ENCODE measurements at places on chromosomes 4 and X.

DNA sequence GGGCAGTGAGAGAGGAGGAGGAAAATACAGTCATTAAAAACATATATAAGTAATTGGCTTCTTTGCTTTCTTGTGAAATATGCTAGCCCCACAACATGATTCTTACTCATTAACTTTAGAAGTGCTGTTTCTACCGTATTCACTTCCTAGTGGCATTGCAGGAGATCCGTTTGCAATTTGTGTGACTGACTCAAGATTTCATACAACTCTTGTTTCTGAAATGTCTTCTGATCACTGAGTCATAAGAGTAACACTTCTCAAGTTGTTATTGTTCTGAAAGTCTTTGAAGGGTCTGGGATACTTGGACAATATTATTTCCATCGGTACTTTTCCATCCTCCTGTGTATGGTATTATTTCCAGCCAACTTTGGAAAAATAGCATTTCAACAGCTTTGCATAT lies 310.8 kb downstream of the PACRGL start:
- DNase-seq: no peak

DNA sequence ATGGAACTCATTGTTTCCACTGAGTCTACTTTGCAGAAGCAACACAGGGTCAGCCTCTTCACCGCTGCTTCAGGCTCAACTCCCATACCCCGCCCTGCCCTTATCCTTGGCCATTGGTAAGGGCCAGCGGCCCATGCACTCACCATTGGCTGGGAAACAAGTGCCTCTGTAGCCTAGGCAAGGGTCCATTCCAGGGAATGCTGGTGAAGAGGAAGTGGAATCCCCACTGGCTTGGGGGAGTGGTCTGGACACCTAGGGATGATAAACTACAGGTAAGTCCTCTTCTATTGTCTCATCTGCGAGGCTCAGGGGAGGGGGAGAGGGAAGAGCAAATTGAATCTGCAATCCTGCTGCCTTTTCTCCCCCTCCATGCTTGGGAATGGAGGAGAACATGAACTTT lies 153.1 kb downstream of the SH3BGRL start:
- DNase-seq: no peak

DNA sequence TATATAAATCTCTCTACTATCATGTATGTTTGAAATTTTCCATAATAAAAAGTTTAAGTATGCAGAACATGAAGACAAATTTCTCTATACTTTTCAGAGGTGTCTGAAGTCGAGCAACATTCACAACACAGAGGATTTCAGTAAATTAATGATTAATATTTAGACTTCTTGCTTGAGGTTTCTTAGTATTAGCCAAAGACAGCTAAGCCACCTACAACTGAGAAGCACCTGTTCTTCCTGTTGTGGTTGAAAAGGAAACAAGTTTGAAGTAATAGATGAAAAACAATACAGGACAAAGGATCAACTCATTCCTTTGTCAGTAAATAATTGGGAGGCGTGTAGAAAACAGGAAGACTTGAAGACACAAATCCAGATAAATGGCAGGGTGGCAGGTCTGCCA lies 21.1 kb downstream of the SCML1 start:
- no peak for DNase-seq

GRCh38 chrX:154486052-154486395 lies 391 bp downstream of the UBL4A start:
- DNase-seq: no peak

DNA sequence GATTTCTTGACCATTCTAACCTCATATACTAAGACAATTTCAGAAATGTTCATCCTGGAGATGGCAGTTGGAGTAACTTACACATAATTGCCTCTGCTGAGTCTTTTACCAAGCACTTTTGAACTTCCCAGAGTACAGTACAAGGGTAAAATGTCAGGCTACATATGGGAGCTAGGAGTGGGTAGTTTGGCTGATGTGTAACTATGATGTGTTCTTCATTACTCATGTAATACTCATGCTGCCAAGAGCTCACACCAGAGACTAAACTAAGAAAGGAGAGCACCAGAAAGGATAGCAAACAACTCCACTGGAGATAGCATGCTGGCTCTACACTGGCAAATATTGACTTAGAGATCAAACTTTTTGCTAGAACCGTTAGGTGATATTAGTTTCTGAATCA lies 194.0 kb downstream of the PDGFRA start:
- peak; percentile 59 for DNase-seq

DNA sequence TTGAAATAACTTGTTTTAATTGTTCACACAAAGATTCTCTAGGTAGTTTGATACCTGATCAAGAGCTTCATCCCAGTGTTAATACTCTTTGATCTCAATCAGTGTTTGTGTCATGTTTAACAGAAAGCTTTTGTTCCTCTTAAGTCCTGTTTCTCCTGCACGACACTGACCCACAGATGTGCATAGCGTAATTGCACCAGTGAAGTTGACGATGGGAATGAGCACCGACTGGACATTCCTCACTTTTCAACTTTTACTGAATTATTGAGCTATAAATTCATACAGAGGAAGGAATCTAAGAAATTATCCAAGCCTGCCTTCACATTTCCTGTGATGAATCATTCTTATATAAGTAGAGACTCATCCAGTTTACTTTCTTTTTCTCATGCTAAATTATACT lies 878.7 kb upstream of the TENM3 start:
- DNase-seq: peak; percentile 3

DNA sequence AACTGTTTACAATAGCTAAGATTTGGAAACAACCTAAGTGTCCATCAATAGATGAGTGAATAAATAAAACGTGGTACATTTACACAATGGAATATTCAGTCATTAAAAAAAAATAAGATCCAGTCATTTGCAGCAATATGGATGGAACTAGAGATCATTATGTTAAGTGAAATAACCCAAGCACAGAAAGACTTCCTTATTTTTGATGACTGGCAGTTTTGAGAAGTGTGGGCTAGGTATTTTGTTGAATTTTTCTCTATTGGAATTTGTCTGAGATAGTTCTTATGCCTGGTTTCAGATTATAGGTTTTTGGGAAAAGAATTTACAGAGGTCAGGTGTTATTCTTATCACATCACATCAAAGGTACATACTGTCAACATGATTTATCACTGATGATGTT lies 293.8 kb upstream of the ARSJ start:
- DNase-seq: no peak

GRCh38 chr4:111718763-111719559 lies 426.3 kb upstream of the FAM241A start:
- DNase-seq: no peak

- no peak for DNase-seq
Measured at GRCh38 chrX:118108304-118108703, 8.3 kb downstream of the KLHL13 start.

DNA sequence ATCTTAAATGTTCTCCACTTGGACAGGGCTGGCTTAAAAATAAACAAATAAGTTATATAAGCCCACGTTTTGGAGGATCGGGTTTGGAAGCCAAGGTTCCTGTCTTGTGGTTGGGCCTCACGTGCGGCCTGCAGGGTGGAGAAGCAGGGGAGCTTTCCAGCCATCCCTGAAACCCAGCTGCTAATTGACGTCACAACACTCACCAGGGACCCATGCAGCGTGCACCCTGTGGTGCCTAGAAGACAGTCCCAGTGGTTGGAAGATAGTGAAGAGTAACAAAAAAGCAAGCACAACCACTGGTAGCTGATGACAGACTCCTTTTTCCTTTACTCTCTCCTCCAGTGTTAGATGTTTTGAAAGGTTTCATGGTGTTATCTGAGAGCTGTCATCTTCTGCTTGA lies 142.0 kb upstream of the RBPJ start:
- DNase-seq: no peak

DNA sequence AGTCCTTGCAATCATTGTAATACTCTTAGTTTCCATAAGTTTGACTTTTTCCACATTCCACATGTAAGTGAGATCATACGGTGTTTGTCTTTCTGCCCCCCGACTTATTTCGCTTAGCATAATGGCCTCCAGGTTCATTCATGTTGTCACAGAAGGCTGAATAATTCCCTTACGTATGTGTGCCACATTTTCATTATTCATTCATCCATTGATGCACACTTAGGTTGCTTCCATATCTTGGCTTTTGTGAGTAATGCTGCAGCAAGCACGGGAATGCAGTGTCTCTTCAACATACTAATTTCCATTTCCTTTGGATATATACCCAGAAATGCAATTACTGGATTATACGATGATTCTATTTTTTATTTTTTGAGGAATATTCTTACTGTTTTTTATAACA lies 22.0 kb upstream of the VEGFC start:
- peak; percentile 87 for DNase-seq

DNA sequence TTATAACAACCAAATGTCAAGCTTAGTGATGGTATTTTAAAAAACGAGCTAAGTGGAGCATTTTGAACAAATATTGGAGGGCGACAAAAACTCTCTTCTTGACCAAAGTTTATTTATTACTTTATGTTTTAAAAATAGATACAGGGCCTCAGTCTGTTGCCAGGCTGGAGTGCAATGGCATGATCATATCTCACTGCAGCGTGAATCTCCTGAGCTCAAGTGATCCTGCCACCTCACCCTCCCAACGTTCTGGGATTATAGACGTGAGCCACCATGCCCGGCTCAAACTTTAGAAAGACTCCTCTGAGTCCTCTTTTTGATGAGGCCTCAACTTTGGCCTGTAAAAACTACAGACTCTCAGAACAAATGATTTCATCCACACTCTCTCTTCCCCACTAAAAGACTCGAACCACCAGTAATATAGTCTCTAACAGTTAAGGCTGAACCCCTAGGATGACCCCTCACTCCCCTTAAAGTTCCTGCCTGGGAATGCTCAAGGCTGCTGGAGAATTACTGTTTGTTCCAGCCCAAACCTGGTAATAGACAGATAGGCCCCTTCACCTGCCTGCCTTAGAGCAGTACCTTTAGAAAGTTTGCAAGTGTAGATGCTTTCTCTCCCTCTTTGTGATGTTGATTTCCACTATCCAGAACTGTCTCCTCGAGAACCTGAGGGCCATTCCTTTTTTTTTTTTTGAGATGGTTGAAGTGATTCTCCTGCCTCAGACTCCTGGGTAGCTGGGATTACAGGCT lies 55.3 kb upstream of the HPSE start:
- DNase-seq: no peak

DNA sequence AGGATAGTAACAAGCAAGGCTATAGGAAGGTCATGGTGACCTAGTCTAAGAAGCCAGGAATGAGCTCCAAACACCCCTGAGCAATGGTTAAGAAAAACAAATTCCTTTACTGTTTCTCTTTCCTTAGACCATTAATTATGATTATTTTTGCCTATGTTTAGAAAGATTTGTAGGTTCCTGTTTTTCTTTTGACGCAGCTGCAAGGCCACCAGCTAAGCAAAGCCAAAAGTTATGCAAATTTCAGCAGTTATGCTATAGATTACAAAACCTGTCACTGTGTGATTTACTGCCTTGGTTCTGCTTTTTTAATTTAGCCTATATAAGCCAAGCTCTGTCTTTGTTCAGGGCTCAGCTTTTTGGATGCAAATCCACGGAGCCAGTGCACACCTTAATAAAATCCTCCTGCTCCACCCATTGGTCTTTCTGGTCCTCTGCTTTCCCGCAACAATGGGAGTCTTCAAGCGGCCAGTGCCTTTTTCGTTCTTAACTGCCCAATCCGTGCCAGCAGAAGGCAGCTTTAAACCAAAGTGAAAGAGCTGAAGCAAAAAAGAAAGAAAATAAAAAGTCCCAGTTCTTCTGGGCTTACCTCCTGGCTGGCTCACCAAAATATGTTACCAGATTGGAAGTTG lies 1.4 kb upstream of the CEP135 start:
- peak; percentile 36 for DNase-seq

DNA sequence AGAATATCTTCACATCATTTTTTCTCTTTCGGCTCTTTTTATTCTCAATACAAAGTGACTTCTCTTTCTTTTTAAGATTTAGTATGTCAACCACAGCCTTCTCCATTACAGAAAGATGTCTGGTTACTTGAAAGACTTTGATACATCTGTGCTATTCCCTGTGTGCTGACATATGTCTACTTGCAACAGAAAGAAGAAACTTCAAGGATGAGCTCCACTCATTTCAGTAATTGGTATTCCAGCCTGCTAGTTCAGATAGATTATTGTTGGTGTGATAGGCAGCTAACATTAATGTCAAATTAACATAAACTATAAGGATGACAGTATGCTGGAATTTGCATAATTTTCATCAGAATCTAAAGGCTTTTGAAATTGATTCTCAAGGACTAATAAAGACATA lies 948.7 kb downstream of the PCDH18 start:
- DNase-seq: no peak

GRCh38 chr4:99868126-99868596 lies 26.1 kb downstream of the LAMTOR3 start:
- DNase-seq: peak; percentile 25

DNA sequence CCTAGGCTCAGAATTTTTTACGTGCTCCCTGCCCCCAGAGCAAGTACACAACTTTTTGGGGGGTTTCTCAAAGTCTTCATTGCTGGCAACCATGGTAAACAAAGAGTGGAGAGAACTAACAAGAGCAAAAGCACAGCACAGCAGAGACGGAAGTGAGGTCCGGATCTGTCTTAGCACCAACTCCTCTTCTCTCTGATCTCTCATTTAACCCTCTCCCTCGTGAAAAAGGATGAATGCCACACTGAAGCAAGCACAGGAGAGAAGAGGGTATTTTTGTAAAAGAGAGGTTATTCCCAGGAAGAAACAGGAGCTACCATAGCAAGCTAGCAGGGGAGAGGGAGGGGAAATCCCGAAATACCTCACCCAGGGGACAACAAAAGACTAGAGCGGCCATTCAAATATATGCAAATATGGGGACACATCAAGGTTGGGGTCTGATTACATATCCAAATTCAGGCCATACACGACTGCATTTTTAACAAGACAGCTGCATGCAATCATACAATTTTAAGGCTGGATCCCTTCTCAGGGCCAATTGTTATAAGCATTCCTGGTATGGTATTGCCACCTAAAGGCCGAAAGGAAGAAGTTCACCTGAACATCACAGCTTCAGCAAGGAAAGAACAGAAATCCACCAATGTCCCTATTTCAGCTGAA lies 46.6 kb downstream of the CD40LG start:
- peak; percentile 58 for DNase-seq

GRCh38 chr4:100681289-100681688 lies 163.5 kb upstream of the EMCN start:
- DNase-seq: no peak

- no peak for DNase-seq
Measured at GRCh38 chrX:151774421-151774820, 39.9 kb downstream of the CNGA2 start.

- no peak for DNase-seq
Measured at GRCh38 chrX:103107836-103108235, 14.9 kb upstream of the NXF3 start.

GRCh38 chr4:21554066-21554465 lies 394.5 kb downstream of the KCNIP4 start:
- DNase-seq: no peak

- peak; percentile 97 for DNase-seq
Measured at GRCh38 chr4:5365071-5366008, 314.1 kb downstream of the STK32B start.

DNA sequence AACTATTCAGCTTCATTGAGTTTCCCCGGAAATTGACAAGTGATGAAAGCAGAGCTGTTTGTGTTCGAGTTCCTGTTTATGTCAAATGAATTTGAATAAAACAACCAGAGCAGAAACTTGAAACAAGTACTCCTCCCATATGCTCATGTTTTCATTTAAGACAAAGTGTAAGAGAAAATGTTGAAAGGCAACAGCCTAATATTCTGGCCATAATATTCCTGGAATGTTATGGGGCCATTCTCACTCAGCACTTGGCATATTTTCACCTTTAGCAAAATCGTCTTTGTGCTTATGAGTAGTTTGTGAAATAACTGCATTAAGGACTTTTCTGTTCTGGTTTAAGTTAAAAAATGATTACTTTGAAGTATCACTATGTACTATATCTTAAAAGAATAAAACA lies 276.0 kb upstream of the FAT1 start:
- no peak for DNase-seq

- no peak for DNase-seq
Measured at GRCh38 chr4:153507310-153508073, 41.3 kb downstream of the TMEM131L start.

Data from IMR-90 (cell line).